Stimulated activated CD4-positive, alpha-beta T cell treated with anti-CD3 and anti-CD28 coated beads, Interleukin-4, amount 100 ng/mL, for 1 hour (primary cell): ENCODE measurements at places on chromosomes 1 and 21.

GRCh38 chr1:5892329-5892728 is 99.9 kb downstream of the NPHP4 start:
- no peak for DNase-seq

- no peak for DNase-seq
These were observed 3.9 kb downstream of the SEMA6C start for GRCh38 chr1:151142411-151143056.

DNA sequence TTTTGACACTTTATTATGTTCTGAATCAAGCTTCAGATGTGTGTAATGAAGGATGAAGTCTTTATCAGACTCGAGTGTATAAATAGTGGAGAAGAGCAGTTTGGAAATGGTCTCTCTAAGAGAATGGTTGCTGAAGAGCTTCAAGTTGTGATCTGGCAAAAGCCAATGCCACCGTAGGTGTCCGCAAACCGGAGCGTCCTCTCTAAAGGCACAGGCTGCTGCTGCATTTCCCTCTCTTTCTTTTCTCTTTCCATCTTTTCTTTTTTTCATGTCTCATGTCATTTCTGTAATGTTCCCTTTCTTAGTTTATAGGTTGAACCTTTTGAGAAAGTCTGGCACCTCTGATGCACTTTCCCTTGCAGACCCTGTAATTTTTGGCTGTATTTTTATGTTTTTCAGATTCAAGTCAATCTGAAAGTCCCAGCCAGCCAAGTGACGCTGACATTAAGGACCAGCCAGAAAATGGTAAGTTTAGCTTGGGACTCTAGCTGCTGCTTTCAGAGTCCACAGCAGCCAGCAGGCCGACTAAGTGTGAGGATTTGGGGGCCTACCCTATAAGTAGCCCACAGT is 194.8 kb downstream of the NFIA start:
- DNase-seq, result no peak

GRCh38 chr21:31912501-31912900 is 39.7 kb downstream of the HUNK start:
- no peak for DNase-seq

DNA sequence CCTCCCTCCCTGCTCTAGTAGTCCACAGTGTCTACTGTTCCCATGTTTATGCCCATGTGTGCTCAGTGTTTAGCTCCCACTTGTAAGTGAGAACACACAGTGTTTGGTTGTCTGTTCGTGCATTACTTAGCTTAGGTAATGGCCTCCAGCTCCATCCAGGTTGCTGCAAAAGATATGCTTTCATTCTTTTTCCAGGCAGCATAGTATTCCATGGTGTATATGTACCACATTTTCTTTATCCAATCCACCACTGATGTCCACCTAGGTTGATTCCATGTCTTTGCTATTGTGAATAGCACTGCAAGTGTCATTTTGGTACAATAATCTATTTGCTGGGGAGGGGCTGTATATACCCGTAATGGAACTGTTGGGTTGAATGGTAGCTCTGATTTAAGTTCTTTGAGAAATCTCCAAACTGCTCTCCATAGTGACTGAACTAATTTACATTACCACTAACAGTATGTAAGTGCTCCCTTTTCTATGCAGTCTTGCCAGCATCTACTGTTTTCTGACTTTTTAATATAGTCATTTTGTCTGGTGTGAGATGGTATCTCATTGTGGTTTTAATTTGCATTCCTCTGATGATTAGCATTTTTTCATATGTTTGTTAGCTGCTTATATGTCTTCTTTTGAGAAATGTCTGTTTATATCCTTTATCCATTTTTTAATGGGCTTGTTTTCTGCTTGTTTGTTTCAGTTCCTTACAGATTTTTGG is 191.9 kb upstream of the DMRTA2 start:
- DNase-seq, result no peak

- DNase-seq, result no peak
These were observed 48.8 kb downstream of the SUCO start for GRCh38 chr1:172581779-172582178.

DNA sequence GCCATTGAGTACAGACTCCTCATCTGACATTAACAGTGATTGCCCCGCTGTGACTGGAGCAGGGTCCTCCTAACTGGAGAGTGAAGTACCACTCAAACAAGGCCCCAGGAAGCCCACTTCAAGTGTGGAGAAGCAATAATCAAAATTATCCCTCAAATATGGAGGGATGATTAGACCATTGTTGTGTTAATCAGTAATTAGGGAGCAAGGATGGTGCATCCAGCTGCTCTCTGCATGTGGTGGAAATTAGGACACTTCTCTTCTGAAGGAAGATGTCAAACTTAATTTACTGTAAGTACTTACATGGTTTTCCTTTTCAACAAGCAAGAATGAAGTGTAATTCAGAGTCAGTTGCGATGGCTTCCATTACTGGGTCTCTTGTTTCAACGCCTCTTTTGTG is 3.4 kb upstream of the ZP4 start:
- no peak for DNase-seq

DNA sequence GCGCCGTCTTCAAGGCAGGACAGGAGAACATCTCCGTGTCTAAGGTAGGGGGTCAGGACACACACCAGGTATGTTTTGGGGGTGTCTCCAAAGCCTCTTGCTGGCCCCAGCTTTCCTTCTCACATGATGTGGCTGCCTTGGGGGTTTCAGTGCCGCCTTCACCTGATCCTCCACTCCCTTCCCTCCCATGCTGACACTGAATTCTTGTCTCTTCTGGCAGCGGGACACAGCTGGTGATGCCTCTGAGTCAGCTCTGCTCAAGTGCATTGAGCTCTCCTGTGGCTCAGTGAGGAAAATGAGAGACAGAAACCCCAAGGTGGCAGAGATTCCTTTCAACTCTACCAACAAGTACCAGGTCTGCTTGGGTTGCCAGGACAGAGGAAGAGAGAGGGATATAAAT is 13.5 kb downstream of the ATP1A2 start:
- DNase-seq, result no peak

DNA sequence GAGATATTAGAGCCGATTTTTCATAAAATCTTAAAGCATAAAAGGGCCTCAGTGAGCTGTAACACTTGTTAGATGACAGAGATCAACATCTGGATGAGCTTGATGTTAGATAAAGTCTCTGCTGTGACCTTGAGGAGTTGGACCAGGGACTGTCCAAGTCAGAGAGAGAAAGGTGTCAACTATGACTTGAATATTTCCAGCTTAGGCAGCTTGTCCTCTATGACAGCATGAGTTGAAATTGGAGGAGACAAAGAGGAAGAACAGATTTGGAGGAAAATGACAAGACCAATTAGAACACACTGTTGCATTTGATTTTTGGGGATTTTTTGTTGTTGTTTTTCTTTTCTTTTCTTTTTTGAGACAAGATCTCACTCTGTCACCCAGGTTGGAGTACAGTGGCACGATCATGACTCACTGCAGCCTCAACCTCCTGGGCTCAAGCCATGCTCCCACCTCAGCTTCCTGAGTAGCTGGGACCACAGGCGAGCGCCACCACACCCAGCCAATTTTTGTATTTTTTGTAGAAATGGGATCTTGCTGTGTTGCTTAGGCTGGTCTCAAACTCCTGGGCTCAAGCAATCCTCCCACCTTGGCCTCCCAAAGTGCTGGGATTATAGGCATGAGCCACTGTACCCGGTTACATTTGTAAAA is 35.3 kb upstream of the CLIC4 start:
- no peak for DNase-seq

GRCh38 chr1:115842948-115843347 is 2.0 kb upstream of the NHLH2 start:
- no peak for DNase-seq

GRCh38 chr1:154661110-154661509 is 53.1 kb upstream of the ADAR start:
- DNase-seq, result no peak

DNA sequence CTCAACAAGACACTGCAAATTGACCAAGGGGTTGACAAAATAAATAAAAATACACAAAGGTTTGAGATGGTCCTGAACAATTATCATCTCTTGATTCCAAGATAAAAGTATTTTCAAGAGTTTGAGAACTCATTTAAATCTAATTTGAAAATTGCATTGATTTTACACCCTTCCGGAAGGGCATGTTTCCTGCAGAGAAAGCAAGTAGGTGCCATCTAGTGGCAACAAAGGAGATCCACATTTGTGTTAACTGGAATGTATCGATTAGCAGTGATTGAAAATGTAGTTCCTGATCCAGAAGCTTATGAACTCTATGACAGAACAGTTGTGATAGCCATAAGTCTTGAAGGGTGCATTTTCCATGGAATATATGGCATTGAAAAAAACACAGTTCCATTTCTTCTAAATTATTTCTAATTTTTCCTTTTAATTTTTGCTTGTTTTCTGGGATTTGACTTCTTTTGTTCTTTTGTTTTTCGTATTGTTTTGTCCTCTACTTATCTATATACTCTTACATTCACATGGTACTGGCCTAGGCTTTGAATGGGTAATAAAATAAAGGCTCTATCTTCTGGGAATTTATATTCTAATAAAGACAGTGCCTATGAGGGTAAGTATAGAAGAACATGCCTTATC is 143.7 kb downstream of the DNM3 start:
- DNase-seq, result no peak
